ENCODE measurements at places on chromosomes 1 and 21.
A peak's percentile ranks its signal among the peaks of the same experiment; 100 is the strongest.

DNA sequence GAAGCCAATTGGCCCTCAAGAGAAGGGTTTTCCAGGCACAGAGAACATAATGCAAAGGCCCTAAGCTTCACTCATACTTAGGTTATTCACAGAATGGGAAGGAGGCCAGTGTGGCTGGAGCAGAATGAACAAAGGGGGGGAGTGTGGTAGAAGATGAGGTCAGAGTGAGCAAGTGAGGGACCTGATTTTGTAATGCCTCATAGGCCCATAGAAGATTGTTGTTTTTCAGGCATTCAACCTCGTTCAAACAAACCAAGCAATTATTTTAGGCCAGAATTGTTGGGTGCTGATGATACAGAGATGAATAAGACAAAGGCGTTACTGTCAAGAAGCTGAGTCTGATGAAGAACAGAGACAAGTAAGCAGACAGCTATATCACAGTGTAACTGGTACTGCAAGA is 54.5 kb upstream of the RAP1A start:
- H3K27me3 ChIP-seq = no peaks in the 10 kb centered on the region
- no peak for DNase-seq
- H3K27ac ChIP-seq = no peak overlapping the region
- H3K4me3 ChIP-seq = no peak overlapping the region
- H3K36me3 ChIP-seq = peaks cover 5% of the 10 kb centered on the region
- peaks cover 11% of the 10 kb centered on the region for H3K4me1 ChIP-seq

DNA sequence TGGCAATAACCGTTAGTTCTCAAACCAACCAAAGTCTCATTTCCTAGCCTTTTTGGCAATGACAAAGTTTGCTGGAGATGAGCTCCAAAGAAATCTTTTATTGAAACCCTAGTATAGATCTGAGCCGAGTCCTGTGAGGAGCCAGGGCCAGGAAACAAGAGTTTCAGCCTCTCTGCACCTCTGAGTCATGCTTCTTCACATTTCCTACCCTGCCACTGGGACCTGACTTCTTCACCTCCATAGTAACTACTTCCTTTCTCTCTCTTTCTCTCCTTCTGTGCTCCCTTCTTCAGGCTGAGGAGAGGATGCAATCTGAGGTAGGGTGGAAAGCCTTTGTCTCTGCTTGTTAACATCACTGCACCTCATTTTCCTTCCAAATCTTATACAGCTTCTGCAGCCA is 38.7 kb upstream of the IPO9 start:
- H3K36me3 ChIP-seq = no peaks in the 10 kb centered on the region
- no peak for DNase-seq
- H3K27me3 ChIP-seq = peaks cover 3% of the 10 kb centered on the region

GRCh38 chr1:149846042-149846441 is 53.3 kb upstream of the BOLA1 start:
- H3K36me3 ChIP-seq = peaks cover 45% of the 10 kb centered on the region
- peaks cover 53% of the 10 kb centered on the region for H3K4me1 ChIP-seq
- H3K4me3 ChIP-seq = peak overlapping the region; percentile 95

DNA sequence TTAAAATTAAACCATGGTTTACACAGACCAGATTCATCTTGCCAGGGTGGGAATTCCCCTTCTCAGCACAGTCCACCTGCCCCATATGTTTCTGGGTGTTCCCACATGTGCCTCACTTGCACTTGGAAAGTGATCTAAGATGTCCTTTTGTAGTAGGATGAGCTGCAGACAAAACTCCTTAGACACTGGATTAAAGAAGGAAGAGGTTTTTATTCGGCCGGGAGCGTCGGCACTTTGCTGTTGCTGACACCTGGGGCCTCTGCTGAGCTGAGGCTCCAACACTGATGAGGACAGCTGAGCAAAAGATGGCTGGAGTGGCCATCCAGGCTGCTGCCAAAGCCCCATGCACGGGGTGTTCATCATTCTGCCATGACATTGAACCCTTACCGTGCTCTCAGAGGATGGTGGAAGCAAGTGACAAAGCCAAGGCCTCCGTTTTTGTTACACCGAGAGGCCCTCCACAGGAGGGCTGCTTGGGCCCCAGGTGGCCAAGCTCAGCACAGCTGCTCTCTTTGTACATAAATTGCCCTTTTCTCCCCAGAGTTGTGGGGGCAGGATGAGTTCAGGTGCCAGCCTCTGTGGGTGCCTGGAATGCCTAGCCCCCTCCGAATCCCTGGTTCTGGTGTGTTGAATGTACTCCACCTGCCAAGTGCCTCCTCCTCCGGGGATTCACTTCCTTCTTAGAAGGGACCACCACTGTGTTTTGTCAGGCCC is 7.3 kb upstream of the ACOT11 start:
- H3K27ac ChIP-seq = no peak overlapping the region
- H3K4me3 ChIP-seq = no peak overlapping the region
- H3K27me3 ChIP-seq = peaks cover 35% of the 10 kb centered on the region
- H3K36me3 ChIP-seq = no peaks in the 10 kb centered on the region
- DNase-seq = peak; percentile 31

DNA sequence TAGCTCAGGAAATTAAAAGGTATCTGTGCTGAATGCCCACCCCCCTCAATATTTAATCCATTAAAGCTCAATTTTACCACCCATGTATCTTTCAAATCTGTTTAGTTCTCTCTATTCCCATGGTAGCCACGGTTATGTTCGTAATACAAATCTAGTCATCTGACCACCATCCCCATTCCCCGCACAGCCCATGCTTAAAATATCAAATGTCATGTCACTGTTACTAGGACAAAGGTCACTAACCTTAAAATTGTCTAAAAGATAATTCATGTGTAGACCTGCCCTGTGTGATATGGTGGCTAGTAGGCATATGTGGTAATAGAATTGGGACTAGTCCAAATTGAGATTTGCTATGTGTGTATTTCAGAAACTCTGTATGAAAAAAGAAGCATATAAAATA is 728.5 kb upstream of the B3GALT2 start:
- peaks cover 1% of the 10 kb centered on the region for H3K36me3 ChIP-seq
- no peaks in the 10 kb centered on the region for H3K27me3 ChIP-seq
- H3K4me3 ChIP-seq = no peak overlapping the region
- DNase-seq = no peak
- H3K4me1 ChIP-seq = no peaks in the 10 kb centered on the region
